Activated T-cell treated with anti-CD3 and anti-CD28 coated beads, Interleukin-2, amount 50 U/mL, for 72 hours (primary cell): ENCODE measurements at places on chromosomes 7 and 10.

DNA sequence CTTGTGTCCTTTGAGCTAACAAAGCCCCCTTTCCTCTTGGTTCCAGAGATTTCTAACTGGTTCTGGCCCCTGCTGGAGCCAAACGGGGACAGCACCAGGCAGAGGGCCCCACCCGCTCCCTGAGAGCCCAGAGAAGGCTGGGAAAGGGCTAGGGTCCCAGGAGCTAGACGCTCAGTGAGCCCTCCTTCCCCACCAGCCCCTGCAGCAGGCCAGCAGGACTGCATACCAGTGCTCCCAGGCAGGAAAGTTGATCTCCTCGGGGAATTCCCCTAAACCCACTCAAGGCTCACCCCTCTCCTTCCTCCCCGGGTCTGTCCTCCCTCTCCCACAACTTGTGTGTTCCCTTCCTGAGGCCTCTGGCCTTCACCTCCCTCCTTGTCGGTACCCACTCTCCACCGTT, 47.7 kb downstream of the PAX2 start:
- no peak for DNase-seq

- DNase-seq: no peak
Measured at GRCh38 chr10:51082857-51083256, 8.6 kb downstream of the PRKG1 start.

- no peak for DNase-seq
Measured at GRCh38 chr10:128779416-128779815, 653.2 kb upstream of the MKI67 start.

DNA sequence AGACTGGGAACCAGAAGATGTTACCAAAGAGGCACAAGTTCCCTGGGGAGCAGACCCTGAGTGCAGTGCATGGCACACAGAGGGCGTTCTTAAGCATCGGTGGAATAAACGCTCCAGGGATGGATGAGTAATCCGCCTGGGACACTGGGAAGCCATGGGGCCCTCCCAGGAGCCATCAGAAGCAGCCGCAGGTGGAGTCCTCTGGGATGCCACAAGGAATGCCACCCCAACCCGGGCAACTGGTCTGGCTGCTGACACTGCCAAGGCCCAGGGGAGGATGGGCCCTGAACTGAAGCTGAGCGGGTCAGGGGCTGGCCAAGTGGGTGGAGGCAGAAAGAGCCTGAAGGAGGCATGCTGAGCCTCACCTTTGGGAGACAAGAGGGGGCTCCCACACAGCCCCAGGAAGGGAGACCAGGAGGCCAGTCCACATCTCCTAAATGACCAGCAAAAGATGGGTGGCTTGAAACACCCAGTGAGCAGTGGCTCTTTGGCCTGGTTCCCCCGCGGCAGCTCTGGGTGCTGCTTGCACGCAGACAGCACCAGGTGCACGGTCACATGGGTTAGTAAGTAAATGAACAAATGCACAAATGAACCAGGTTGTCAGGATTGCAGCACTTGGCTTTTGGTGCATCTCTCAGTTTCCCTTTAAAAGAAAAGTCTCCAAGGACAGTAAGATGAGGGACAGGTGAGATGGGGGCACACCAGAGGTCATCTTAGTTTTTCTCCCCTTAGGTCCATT, 141.3 kb upstream of the ZMIZ1 start:
- no peak for DNase-seq

DNA sequence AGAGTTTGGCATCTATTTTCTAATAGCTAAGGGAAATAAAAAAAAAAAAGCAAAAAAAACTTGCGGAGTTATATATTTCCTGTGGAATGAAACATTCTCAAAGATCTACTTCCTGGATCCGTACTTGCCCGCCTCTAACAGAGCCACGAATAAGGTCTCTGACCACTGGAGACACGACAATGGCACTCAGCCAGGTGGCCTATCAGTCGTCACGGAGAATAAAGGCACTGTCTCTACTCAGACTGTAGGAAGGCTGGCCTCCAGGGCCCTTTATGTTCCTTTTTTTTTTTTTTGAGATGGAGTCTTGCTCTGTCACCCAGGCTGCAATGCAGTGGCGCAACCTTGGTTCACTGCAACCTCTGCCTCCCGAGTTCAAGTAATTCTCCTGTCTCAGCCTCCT, 58.7 kb downstream of the RGS10 start:
- no peak for DNase-seq

DNA sequence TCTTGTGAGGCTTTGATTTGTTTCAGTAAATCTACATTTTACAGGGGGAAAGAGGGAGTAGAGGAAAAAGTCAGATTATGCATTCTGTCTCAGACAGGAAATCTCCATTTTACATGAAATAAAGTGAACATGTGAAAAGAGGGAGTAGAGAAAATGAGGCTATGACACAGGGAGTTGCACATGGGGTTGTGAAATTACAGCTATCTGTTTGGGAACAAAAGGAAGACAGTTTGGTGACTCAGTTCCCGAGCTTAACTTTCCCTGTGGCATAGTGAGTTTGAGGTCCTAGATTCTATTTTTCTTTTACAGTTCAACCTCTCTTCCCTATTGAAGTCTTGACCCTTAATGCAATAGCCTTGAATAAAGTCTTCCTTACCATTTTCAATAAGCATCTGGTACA, 63.2 kb upstream of the AGR3 start:
- DNase-seq: no peak

DNA sequence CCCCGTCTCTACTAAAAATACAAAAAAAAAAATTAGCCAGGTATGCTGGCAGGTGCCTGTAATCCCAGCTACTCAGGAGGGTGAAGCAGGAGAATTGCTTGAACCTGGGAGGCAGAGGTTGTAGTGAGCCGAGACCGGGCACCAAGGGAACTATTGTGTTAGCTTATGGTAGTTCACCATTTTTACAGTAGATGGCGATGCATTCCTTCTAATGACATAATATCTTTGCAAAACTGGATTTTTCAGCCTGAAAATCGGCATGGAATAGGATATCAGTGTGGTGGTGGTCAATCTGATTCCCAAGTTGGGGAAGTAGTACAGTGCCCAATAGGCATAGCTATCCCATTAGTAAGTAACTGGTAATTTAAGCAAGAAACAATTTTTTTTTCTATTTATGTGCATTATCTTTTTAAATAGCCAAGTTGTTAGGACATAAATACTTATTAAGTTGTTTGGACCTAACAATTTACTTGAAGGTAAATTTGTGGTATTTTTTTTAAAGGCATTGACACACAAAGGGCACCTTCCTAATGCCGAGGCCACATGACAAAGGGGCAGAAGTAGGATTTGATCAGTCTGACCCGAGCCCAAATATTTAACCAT, 17.6 kb upstream of the IMPDH1 start:
- DNase-seq: no peak

DNA sequence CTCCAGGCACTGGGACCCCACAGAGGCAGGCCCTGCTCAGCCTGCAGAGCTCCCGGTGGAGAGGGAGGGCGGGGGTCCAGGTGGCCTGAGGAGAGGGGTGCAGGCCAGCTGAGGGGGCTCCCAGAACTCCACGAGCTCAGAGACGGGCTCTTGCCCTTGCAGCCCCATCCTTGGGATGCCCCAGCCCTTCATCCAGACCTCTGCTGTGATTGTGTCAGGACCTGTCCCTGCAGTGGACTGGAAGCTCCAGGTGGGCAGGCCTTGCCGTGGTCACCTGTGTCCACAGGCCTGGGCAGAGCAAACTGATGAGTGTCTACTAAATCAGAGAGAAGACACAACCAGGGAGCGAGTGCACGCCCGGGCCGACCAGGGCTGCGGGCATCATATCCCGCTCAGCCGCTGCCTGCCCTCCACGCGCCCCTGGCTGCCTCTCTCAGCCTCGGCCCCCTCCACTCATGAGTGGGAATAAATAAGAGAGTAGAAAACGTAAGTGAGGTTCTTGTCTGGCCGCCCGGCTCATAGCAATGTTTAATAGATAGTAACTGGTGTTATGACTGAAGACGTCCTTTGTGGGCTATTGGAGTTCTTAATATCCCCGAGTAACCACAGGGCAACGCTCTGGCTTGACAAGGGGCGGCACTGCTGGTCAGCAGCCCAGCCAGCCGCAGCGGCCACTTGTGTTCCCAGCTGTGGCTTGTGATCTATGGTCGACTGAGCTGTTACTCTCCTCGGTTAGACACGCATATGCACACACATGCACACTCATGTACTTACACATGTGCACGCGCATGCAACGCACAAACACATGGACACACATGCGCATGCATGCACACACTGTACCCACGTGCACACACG, 105.6 kb downstream of the LHPP start:
- DNase-seq: no peak

DNA sequence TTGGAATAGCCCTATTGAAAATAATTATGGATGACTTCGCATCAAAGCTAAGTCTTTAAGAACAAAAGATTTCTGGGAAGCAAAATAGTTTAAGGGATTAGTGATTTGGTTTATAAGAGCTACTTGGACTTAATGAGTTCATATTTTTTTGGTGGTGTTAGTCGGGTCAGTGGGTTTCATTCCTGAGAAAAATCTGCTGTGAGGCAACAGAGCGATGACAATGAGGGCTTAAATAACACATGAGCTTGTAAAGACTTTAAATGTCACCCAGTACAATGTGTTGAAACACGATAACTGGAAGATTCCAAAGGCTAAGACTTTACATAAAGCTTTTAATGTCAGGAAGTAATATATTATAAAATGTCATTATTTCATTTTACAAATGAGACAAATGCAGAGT, 178.8 kb downstream of the ARL4A start:
- no peak for DNase-seq

GRCh38 chr10:86583983-86584382, 62.4 kb upstream of the WAPL start:
- no peak for DNase-seq

DNA sequence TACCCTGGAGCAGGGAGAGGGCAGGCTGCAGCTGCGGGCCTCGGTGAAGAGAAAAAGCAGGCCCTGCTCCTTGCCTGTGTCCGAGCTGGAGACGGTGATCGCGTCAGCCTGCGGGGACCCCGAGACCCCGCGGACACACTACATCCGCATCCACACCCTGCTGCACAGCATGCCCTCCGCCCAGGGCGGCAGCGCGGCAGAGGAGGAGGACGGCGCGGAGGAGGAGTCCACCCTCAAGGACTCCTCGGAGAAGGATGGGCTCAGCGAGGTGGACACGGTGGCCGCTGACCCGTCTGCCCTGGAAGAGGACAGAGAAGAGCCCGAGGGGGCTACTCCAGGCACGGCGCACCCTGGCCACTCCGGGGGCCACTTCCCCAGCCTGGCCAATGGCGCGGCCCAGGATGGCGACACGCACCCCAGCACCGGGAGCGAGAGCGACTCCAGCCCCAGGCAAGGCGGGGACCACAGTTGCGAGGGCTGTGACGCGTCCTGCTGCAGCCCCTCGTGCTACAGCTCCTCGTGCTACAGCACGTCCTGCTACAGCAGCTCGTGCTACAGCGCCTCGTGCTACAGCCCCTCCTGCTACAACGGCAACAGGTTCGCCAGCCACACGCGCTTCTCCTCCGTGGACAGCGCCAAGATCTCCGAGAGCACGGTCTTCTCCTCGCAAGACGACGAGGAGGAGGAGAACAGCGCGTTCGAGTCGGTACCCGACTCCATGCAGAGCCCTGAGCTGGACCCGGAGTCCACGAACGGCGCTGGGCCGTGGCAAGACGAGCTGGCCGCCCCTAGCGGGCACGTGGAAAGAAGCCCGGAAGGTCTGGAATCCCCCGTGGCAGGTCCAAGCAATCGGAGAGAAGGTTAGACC, 138.0 kb upstream of the STK17A start:
- no peak for DNase-seq
